ENCODE measurements at places on chromosomes 5 and 9. TPM values are rescaled to one million over a fixed set of nuclear protein-coding genes. Genes with fewer than 3 reads are reported as not detected.

The CD72 gene
- total RNA-seq = 2.7 TPM

DNA sequence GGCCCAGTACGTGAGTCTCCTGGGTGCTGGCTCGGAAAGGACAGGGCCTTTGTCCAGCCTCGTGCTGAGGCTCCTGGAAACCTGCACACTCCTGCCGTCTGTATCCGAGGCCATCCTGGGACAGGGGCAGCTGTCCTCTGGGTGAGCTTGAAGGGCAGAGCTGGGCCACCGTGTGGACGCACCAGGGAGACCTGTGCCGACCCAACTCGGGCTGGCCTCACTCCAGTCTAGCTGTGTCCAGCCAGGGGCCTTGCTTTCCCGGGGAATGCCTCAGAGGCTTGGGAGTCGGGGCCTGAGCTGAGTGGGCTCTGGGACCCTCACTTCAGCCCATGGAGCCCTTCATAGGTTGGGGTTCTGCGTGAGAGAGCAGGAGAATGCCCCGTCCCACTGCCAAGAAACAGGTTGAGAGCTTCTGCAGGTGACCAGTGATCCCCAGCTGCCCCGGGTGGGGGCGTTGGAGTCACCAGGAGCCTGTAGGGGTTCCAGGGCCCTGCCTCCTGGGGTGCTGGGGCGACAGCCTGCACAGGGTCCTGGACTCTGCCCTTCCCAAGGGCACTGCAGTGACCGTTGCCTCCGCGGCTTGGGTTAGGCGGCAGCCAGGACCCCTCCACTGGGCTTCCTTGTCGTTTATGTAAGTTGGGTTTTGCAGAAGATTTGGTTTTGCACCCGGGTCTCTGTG is 60.1 kb downstream of the COL5A1 start:
- no peaks in the 10 kb centered on the region for H3K27me3 ChIP-seq
- peaks cover 11% of the 10 kb centered on the region for H3K4me1 ChIP-seq
- no peak overlapping the region for H3K4me3 ChIP-seq
- H3K27ac ChIP-seq = no peak overlapping the region
- DNase-seq = no peak

- no peak overlapping the region for H3K27ac ChIP-seq
- no peaks in the 10 kb centered on the region for H3K27me3 ChIP-seq
- H3K4me1 ChIP-seq = no peaks in the 10 kb centered on the region
These were observed 38.4 kb downstream of the PRRC1 start for GRCh38 chr5:127555826-127556225.

DNA sequence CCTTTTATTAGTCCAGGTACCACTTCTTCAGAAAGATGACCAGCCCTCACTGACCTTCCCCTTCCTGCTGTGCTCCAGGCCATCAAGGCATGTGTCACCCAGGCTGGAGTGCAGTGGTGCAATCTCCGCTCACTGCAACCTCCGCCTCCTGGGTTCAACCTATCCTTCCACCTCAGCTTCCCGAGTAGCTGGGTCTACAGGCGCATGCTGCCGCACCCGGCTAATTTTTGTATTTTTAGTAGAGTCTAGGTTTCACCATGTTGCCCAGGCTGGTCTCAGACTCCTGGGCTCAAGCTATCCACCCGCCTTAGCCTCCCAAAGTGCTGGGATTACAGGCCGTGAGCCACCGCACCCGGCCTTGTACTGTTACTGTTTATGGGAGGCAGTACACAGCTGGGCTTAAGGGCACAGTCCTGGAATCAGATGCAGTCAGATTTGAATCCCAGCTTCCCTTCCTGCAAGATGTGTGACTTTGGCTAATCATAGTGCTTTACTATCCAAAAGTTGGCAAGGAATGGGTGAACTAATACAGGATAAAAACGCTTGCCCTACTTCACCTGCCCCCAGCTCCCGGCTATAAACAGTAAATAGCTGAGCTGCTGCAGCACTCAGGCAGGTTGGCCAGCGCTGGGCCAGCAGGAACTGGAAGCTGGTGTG is 483 bp upstream of the EIF4EBP3 start:
- H3K27me3 ChIP-seq = no peaks in the 10 kb centered on the region
- H3K36me3 ChIP-seq = peaks cover 44% of the 10 kb centered on the region
- peak overlapping the region; percentile 70 for H3K4me3 ChIP-seq
- H3K27ac ChIP-seq = peak overlapping the region; percentile 85
- peak; percentile 68 for DNase-seq

GRCh38 chr5:108481355-108481931 is 99.5 kb upstream of the FBXL17 start:
- H3K27ac ChIP-seq = no peak overlapping the region
- no peaks in the 10 kb centered on the region for H3K36me3 ChIP-seq
- no peaks in the 10 kb centered on the region for H3K4me1 ChIP-seq
- peak; percentile 9 for DNase-seq
- peaks cover 3% of the 10 kb centered on the region for H3K27me3 ChIP-seq

GRCh38 chr5:127254729-127255284 is 35.8 kb upstream of the MEGF10 start:
- H3K4me1 ChIP-seq = no peaks in the 10 kb centered on the region
- no peaks in the 10 kb centered on the region for H3K27me3 ChIP-seq
- H3K4me3 ChIP-seq = no peak overlapping the region
- no peak for DNase-seq
- H3K36me3 ChIP-seq = no peaks in the 10 kb centered on the region
- H3K27ac ChIP-seq = no peak overlapping the region

DNA sequence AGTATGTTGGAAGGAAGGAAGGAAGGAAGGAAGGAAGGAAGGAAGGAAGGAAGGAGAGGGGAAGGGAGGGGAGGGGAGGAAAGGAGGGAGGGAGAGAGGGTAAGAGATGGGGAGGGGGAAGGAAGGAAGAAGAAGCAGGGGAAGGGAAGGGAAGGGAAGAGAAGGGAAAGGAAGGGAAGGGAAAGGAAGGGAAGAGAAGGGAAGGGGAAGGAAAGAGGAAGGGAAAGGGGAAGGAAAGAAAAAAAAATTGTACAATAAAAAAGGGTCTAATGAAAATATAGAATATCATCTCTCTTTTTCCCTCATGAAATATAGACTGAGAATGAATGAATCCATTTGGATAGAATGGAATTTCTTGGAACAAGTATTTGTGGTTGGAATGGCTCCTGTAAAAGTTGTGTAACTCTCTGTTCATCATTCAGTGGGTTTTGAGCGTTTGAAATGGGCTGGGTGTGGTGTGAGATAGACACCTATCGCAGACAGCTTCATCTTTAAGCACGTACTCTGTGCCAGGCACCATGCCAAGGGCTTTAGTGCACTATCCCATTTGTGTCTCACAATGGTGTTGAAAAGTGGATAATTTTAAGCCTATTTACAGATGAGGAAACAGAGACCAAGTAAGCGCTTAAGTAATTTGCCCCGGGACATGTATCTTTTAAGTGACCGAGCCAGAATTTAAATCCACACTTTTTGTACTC is 11.6 kb upstream of the PAPPA start:
- peaks cover 24% of the 10 kb centered on the region for H3K4me1 ChIP-seq
- no peak overlapping the region for H3K4me3 ChIP-seq
- DNase-seq = no peak
- no peak overlapping the region for H3K27ac ChIP-seq

GRCh38 chr5:128534726-128535125 is 3.3 kb downstream of the FBN2 start:
- peaks cover 7% of the 10 kb centered on the region for H3K27me3 ChIP-seq
- H3K36me3 ChIP-seq = no peaks in the 10 kb centered on the region
- peaks cover 4% of the 10 kb centered on the region for H3K4me1 ChIP-seq
- peak; percentile 13 for DNase-seq

- H3K4me1 ChIP-seq = peaks cover 6% of the 10 kb centered on the region
- no peaks in the 10 kb centered on the region for H3K27me3 ChIP-seq
- DNase-seq = no peak
These were observed 258.6 kb downstream of the TLE1 start for GRCh38 chr9:81430727-81431126.

GRCh38 chr9:75101004-75101588 is 12.8 kb downstream of the OSTF1 start:
- H3K4me1 ChIP-seq = peaks cover 10% of the 10 kb centered on the region
- no peak overlapping the region for H3K27ac ChIP-seq
- no peaks in the 10 kb centered on the region for H3K36me3 ChIP-seq

DNA sequence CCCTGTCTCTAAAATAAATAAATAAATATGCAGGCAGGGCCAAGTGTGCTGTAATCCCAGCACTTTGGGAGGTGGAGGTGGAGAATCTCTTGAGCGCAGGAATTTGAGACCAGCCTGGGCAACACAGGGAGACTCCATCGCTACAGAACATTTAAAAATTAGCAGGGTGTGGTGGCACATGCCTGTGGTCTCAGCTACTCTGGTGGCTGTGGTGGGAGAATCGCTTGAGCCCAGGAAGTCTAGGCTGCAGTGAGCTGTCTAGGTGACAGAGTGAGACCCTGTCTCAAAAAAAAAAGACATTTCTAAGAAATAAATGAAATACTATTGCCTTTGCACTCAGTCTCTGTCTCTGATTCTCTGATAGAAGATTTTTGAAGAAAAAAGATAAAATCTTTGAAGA is 1.2 kb upstream of the PCDHGA10 start:
- no peaks in the 10 kb centered on the region for H3K4me1 ChIP-seq
- peaks cover 11% of the 10 kb centered on the region for H3K27me3 ChIP-seq
- H3K27ac ChIP-seq = no peak overlapping the region
- H3K4me3 ChIP-seq = no peak overlapping the region
- H3K36me3 ChIP-seq = no peaks in the 10 kb centered on the region

GRCh38 chr5:130096483-130096882 is 192.2 kb downstream of the CHSY3 start:
- no peak overlapping the region for H3K4me3 ChIP-seq
- H3K27me3 ChIP-seq = no peaks in the 10 kb centered on the region
- H3K27ac ChIP-seq = no peak overlapping the region
